ENCODE measurements at places on chromosomes 7 and 10. TPM values are rescaled to one million over a fixed set of nuclear protein-coding genes. Genes with fewer than 3 reads are reported as not detected.

Gene GHRHR
- total RNA-seq, result not detected

Gene KNDC1
- 0.13 TPM for total RNA-seq

Gene MRC1
- 0.29 TPM for total RNA-seq

Gene ZNF282
- 32.0 TPM for total RNA-seq

Gene CADPS2
- 8.8 TPM for total RNA-seq
